HFFc6 (cell line): ENCODE measurements at places on chromosomes 11 and 22.

- H3K27ac ChIP-seq, result peak overlapping the region; percentile 68
- peak overlapping the region; percentile 22 for H3K4me3 ChIP-seq
- H3K4me1 ChIP-seq, result peaks cover 86% of the 10 kb centered on the region
- peaks cover 74% of the 10 kb centered on the region for H3K36me3 ChIP-seq
Measured at GRCh38 chr11:27673979-27674663, 26.1 kb downstream of the BDNF start.

DNA sequence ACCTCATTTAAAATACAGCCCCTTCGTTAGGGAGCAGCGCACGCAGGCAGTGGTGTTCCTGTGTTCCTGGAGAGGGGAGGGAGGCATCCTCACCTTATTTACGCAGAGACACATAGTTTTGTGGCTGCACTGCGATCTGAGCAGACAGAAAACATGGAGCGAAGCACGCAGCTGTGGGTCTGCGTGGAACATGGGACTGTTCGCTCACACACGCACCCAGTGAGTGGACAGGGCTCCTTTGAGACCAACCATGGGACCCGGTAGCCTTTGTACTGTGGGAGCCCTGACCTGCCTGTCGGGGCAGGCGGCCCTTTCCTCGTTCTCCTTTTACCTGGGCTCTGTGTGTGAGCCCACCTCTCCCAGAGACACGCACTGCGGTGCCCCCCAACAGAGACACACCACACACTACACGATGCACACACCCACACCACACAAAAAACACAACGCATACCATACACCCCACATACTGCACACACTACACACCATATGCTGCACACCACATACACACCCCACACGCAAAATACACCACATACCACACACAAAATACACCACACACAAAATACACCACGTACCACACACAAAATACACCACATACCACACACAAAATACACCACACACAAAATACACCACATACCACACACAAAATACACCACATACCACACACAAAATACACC, 1245.7 kb downstream of the BRD1 start:
- no peaks in the 10 kb centered on the region for H3K4me1 ChIP-seq
- H3K27me3 ChIP-seq, result peaks cover 1% of the 10 kb centered on the region; the same call in 1 of the 2 replicates
- no peak overlapping the region for H3K4me3 ChIP-seq

DNA sequence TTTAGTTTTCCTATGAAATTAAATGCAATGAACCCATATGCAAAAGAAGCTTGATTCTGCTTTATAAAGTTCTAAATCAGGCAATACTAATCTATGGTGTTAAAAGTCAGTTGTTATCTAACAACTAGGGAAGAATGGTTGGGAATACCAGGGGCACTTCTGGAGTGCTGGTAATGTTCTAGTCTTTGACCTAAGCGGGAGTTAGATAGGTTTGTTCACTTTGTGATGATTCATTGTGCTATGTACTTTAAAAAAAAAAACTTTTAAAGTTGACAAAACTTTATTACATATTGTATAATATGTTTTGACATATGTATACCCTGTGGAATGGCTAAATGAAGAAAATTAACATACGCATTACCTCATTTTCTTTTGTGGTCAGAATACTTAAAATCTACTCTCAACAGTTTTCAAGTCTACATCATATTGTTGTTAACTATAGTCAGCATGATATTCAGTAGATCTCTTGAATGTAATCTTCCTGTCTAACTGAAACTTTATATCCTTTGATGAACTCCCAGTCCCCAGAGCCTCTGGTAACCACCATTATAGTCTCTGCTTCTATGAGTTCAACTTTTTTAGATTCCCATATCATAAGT, 39.2 kb downstream of the BIRC2 start:
- no peak for DNase-seq
- H3K4me3 ChIP-seq, result no peak overlapping the region
- H3K27me3 ChIP-seq, result peaks cover 2% of the 10 kb centered on the region
- peaks cover 23% of the 10 kb centered on the region for H3K4me1 ChIP-seq

DNA sequence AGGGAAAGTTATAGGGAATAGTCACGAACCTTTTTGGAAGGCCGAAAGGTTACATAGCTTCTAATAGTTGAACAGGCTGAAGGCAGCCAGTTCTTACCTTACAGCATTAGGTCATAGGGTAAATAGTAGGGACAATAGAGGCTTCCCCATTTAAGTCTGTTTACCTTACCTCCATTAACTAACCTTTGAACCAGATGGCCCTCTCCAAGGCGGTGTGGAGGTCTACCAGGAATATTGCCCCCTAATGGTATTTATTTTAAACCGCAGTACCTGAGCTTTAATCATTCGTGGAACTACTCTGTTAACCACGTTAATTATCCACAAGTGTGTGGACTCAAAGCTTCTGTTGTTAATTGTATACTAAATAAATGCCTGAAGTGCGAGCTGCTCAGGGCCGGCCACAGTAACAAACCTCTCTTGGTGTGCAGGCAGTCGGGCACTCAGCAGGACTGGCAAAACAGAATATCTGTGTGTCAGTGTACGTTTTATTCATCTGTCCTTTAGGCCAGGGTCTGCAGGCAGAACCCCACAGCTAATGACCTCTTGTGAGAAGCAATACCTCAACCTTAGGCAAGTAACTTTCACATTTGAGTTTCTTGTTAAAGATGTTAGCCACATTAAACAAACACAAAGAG, 81.7 kb downstream of the PRCP start:
- peaks cover 13% of the 10 kb centered on the region for H3K27me3 ChIP-seq
- H3K27ac ChIP-seq, result no peak overlapping the region
- no peaks in the 10 kb centered on the region for H3K4me1 ChIP-seq
- H3K4me3 ChIP-seq, result no peak overlapping the region
- no peak for DNase-seq
- H3K36me3 ChIP-seq, result no peaks in the 10 kb centered on the region

DNA sequence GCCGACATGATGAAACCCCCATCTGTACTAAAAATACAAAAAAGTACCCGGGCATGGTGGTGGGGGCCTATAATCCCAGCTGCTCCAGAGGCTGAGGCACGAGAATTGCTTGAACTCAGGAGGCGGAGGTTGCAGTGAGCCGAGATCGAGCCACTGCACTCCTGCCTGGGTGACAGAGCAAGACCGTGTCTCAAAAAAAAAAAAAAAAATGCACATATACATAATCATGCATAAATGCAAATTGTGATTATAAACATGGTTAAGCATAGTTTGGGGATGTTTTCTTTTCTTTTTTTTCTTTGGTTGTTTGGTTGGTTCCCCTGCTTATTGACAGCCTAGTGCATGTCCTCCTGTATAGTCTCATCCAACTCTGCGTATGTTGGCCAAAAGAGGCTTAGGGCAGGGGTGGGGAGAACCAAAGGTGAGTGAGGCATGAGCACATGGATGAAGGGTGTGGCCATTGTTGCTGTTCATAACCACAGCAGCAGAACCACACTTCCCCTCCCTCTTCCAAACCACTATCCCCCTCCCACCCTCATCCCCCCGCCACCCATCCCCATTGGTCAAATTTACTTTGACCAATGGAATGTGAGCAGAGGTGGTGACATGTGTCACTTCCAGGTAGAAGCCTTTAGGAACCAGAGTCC, 6.9 kb upstream of the VPS37C start:
- H3K27ac ChIP-seq, result no peak overlapping the region
- peaks cover 22% of the 10 kb centered on the region for H3K27me3 ChIP-seq
- no peaks in the 10 kb centered on the region for H3K4me1 ChIP-seq

GRCh38 chr11:64146036-64146955, 19.6 kb downstream of the MACROD1 start:
- H3K4me3 ChIP-seq, result no peak overlapping the region
- H3K27ac ChIP-seq, result no peak overlapping the region
- DNase-seq, result peak; percentile 23
- H3K4me1 ChIP-seq, result peaks cover 6% of the 10 kb centered on the region

DNA sequence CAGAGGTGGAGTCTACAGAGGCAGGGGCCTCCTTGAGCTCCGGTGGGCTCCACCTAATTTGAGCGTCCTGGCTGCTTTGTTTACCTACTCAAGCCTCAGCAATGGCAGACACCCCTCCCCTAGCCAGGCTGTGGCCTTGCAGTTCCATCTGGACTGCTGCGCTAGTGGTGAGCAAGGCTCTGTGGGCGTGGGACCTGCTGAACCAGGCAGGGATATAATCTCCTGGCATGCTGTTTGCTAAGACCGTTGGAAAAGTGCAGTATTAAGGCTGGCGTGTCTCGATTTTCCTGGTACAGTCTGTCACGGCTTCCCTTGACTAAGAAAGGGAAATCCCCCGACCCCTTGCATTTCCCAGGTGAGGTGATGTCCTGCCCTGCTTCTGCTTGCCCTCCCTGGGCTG, 77.7 kb downstream of the GDPD4 start:
- DNase-seq, result no peak
- peaks cover 31% of the 10 kb centered on the region for H3K27me3 ChIP-seq
- 0 out of 2 replicates have a peak, but pooled peaks cover 5% of the 10 kb centered on the region for H3K36me3 ChIP-seq
- no peaks in the 10 kb centered on the region for H3K4me1 ChIP-seq
- H3K4me3 ChIP-seq, result no peak overlapping the region

DNA sequence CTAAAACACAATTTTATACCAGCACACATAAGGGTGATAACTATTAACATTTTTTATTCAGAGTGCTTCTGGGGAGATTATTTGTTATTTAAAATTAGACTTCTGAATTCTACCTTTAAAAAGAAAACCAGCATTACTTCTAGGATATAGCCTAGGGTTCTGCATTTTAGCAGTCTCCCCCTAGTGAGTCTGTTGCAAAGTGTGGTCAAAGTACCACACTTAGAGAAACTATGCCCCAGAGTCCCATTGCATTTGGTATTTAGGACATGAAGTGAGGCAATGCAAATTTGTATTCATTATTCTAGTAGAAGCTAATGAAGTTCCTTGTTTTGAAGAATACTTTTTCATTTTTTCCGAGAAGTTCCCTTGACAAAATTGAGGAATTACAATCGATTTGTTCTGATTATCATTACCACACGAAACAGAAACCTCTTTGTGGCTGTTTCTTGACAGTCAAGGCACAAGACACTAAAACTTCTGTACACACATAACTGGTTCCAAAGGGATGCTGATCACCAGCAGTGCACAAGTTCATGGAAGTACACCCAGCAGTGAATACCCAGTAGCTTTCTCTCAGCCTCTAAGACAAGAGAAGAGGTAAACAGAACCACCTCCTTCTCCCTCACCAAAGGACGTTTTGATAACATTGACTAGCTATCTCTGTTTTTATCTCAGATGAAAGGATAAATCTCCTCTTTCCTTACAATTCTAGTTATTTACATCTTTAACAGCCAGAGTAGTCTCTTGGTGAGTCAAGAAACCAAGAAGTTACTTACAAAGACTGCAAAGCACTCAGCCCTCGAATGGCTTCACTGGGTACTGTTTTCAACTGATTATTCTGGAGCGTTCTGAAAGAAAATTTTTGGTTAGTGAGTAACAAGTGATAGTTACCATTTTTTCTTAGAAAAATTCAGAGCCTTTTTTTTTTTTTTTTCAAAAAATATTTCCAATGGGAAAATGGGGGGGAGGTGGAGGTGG, 27.6 kb upstream of the CCDC34 start:
- DNase-seq, result peak; percentile 83
- H3K27me3 ChIP-seq, result no peaks in the 10 kb centered on the region
- no peaks in the 10 kb centered on the region for H3K36me3 ChIP-seq
- peaks cover 92% of the 10 kb centered on the region for H3K4me1 ChIP-seq

DNA sequence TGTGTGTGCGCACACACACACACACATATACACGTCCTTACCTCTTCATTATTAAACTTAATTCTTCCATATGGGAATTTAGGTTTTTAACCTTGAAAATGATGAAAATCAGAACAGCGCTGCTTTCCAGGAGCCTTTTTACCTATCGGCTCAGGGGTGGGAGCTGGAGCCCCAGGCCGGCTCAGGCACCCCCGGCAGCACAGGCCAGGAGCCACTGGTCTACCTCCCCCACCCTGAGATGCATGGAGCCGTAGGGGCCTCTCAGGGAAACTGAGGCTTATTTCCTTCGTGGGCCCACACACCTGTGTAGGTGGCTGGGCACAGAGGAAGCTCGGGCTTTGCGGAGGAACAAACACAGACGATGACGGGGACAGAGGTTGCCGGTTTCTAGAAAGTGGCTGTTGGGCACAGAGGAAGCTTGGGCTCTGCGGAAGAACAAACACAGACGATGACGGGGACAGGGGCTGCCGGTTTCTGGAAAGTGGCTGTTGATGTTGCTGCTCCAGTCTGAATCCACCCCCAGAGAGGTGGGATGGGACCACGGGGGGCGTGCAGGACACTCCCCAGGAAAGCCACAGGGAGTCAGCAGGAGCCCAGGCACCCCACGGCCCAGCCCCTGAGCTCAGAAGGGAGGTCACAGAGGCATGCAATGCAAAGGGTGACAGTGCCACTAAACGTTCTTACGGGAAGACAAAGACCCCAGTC, 149.4 kb downstream of the BRD1 start:
- H3K27me3 ChIP-seq, result peaks cover 4% of the 10 kb centered on the region; the same call in 1 of the 2 replicates
- DNase-seq, result no peak
- H3K4me1 ChIP-seq, result no peaks in the 10 kb centered on the region
- H3K4me3 ChIP-seq, result no peak overlapping the region
- no peaks in the 10 kb centered on the region for H3K36me3 ChIP-seq

DNA sequence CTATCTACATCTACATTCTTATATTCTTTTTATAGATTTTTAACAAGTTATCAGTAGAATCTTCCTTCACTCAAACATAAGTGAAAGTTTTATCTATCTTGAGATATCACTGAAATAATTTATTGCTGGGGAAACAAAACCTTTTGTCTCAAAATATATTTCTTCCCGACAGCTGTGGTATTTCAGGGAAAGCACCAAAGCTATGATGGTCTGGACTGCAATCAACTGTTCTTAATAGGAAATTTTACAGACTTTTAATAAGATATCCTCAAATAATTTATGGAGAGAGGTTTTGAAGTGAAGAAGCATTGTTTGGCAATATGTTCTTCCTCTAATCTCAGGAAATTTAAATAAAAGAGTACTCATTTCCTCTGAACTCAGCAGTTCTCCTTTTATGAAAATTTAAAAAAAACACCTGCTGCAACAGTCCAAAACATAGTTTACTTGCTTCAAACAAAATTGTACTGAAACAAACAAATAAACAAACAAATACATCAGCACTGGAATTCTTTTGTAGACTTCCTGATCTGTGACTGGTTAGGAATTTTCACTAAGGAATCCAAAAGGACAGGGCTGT, 33.9 kb upstream of the EIF3M start:
- peaks cover 10% of the 10 kb centered on the region; the same call in 1 of the 2 replicates for H3K27me3 ChIP-seq
- no peak overlapping the region for H3K4me3 ChIP-seq
- no peaks in the 10 kb centered on the region for H3K36me3 ChIP-seq
- no peak overlapping the region for H3K27ac ChIP-seq
- no peaks in the 10 kb centered on the region for H3K4me1 ChIP-seq

- no peaks in the 10 kb centered on the region for H3K36me3 ChIP-seq
- peaks cover 38% of the 10 kb centered on the region for H3K4me1 ChIP-seq
- no peak for DNase-seq
- H3K27me3 ChIP-seq, result peaks cover 19% of the 10 kb centered on the region
Measured at GRCh38 chr11:114278342-114279065, 17.7 kb upstream of the NNMT start.

DNA sequence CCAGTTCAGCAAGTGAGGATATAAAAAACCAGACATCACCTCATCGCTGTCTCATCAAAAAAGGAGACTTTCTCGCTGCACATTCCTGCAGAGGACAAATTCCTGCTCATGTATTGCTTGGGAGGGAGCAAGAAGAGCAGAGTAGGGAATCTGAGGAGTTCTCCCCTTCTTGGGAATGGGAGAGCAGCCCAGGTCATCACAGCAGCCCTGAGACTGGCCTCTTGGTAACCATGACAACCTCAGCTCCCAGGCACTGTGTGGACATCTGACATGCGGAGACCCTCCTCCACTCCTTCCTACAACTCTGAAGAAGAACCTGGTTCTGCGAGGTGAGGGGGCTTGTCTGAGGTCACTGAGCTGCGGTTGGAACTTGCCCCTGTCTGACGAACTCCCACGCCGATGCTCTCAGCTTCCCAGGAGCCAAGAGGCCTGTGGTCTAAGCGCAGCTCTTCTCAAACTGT, 17.9 kb downstream of the RFPL1 start:
- H3K36me3 ChIP-seq, result no peaks in the 10 kb centered on the region
- peaks cover 17% of the 10 kb centered on the region for H3K27me3 ChIP-seq
- H3K27ac ChIP-seq, result no peak overlapping the region
